CD4-positive, alpha-beta T cell treated with Interleukin-4 for 1 hour (primary cell): ENCODE measurements at places on chromosomes 2 and 18.

DNA sequence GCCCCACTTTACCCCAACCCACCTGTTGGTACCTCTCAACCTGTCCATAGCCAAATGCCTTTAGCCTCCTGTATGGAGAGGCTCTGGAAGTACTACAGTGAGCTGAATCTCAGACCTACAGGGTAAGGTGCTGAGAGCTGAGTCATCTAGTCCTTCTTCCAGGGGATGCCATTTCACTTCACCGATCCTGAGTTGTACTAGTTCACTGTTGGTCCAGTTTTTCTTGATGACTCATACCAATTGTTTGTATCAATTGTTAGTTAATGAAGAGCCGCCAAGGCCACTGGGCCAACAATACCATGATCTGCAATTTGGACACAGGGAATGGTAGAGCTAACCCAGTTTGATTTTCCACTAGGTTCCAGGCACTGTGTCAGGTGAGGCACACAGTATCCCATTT lies 257.0 kb downstream of the CLIP4 start:
- DNase-seq = no peak

DNA sequence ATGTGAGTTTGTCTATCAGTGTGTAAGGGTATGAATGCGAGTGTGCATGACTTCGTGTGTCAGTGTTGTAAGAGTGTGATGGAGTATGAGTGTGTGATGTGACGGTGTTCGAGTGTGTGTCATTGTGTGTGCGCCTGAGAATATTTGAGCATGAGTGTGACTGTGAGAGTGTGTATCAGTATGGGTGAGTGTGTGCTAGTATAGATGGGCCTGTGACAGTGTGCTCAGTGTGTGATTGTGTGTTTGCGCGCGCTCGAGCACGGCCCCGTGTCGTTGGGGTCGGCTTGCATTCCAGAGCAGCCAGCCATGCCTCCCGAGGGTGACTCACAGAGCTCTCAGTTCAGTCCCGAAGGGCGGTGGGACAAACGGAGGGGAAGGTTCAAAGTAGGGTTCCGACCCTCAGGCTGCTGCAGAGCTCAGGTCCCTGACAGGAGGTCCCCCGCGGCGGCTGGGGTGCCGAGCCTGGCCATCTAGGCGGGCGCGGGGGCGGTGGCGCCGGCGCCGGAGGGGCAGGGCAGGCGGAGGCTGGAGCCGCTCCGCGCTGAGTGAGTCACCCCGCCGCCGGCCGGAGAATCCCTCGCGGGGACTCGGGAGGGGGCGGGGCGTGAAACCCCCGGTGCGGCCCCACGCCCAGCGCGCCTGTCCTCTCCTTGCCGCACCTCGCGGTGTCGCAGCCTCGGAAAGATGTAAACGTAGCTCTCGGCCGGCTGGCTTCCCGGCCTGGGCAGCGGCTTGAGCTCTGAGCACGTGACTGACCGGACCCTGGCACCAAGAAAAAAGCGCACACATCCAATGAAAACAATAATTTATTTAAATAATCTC lies 3.8 kb downstream of the DLX2 start:
- no peak for DNase-seq

- peak; percentile 54 for DNase-seq
Observed at GRCh38 chr2:9753665-9754531, 89.4 kb upstream of the TAF1B start.

DNA sequence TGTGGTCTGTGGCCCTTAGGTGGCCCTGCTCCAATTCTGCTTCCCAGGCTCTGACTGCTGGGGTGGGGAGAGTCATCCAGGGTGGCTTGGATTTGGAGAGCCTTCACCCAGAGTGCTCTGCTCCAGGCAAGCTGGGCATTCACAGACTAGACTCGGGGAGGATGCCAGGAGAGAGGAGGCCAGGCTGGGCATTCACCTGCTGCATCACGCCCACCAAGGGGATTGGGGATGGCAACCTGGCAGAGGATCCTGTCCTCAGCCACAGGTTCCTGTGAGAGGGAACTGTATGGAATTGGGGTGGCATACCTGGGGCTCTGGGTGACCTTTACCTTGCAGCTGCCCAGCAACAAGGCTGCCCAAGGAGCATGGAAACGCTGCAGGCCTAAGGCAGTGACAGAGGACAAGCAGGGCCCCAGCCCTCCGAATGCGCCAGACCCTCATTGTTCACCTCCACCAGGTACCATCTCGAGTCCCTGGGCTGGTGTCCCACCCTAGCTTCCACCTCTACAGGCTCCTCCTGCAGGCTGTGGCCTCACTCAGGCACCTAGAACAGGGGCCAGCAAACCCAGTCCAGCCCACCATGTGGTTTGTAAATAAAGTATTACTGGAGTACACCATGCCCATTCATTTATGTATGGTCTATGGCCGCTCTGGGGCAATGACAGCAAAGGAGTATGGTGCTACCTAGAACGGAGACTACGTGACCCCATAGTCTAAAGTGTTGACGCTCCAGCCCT lies 255.3 kb upstream of the RAB6C start:
- DNase-seq = no peak

- DNase-seq = no peak
Observed at GRCh38 chr2:236677368-236677767, 107.7 kb downstream of the ACKR3 start.

DNA sequence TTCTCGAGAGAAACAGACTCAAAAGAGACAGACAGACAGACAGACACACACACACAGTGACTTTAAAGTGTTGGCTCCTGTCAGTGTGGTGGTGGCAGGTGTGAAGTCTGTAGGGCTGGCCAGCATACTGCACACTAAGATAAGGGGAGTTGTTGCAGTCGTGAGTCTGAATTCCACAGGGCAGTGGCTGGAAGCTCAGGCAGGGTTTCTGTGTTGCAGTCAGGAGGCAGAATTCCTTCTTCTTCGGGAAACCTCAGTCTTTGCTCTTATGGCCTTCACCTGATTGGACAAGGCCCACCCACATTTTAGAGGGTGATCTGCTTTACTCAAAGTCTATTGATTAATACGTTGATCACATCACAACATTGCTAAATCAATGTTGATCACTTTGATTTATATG lies 478.4 kb upstream of the HS6ST1 start:
- DNase-seq = peak; percentile 7

- DNase-seq = no peak
Observed at GRCh38 chr2:177074099-177074710, 138.4 kb upstream of the HNRNPA3 start.

DNA sequence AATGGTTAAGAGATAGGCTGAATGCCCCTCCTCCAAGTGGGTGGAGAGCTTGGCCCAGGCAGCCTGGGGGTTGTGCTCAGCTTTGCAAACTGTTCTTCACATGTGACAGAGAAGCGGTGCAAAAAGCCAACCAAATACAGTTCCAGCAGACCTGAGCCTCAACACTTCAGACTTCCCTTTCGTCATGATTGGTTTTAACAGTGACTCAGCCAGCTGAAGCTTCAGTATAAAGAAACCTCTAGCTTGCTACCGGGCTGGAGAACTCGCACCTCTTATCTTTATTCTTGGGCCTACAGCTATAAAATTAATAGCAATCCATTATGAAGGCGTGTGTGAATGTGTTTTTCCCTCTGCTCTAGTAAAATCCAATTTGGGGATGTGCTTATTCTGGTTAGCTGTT lies 20.0 kb downstream of the SETBP1 start:
- DNase-seq = peak; percentile 54

GRCh38 chr18:63128237-63128974 lies 191.2 kb downstream of the BCL2 start:
- no peak for DNase-seq

DNA sequence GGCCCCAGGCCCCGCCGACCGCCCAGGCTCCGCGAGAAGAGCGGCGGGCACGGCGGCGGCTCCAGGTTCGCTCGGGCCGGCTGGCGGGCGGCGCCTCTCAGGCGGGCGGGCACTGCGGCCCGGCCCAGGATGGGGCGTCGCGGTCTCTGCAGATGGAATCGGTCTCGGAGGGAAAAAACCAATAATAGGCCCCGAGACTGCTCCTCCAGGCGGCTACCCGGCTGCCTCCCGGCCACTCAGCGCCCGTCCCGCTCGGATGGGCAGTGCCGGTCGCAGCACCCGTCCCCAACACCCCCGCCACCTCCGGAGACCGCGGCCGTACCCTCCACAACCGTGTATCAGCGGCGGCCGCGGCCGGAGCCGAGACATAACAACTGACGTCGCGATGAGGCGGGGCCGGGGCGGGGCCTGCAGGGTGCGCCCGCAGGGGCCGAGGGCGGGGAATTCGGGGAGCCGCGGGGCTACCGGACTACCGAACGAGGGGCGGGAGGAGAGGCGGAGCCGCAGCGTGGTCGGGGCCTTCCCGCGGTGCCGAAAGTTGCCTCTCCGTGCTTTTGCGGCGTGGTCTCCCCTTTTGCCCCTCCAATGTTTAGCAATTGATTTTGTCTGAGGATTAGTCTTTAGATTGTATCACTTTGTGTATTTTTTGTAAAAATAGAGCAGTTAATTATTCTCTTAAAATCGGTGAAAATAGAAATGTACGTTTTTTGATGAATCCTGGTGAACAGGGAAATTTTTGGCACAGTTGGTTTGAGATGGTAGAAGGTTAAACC lies at the start of gene RNF103:
Gene RNF103 (minus strand): TSS at position 372 of the 773 bp plus-strand sequence. CDS start 979 bp downstream, outside the sequence.
- DNase-seq = peak; percentile 93

- DNase-seq = no peak
Observed at GRCh38 chr2:4354678-4355077, 651.3 kb downstream of the DCDC2C start.

DNA sequence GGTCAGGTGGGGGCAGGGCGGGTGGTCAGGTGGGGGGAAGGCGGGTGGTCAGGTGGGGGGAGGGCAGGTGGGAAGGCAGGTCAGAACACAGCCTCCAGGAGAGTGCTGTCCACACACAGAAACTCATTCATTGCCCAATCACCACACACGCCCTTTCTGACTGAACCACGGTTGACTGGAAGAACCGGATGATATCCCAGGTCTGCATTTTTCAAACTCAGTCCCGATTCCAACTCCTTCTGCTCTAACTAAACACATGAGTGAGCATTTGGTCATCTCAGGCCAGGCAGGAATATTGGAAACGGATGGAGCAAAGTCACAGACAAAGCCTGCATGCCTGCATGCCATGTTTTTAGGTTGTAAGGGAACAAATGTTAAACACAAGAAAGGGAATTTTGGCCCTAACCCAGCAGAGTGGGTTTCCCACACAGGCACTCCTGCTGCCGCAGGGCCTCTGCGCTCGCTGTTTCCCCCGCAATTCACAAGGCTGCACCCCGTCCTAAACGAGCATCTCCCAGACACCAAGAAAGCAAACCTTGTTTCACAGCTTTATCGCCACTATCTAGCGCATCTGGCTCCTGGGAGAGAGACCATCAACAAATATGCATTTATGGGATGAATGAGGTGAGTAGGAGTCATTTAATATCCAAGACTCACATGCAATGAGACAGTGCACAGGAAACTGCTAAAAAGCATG lies 100.1 kb downstream of the ZNF516 start:
- no peak for DNase-seq

GRCh38 chr2:12722447-12723316 lies 5.9 kb downstream of the TRIB2 start:
- no peak for DNase-seq

- DNase-seq = no peak
Observed at GRCh38 chr18:27824275-27824674, 352.7 kb downstream of the CDH2 start.

- DNase-seq = no peak
Observed at GRCh38 chr18:67279988-67280387, 236.5 kb downstream of the DSEL start.

DNA sequence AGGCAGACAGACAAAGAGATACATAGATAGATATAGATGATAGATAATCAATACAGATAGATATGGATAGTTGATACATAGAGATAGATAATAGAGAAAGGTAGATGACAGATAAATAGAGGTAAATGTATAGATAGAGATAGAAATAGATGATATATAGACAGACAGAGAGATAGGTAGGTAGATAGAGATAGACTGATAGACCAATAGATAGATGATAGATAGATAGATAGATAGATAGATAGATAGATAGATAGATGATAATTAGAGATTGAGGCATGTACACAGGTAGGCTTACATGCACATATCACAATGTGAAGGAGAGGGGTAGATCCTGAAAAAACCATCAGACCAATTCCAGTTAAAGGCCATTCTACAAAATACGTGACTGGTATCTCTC lies 724.7 kb downstream of the GALR1 start:
- no peak for DNase-seq

- no peak for DNase-seq
Observed at GRCh38 chr2:31204783-31205182, 12.5 kb downstream of the CAPN14 start.

- no peak for DNase-seq
Observed at GRCh38 chr2:54653572-54654204, 69.8 kb upstream of the EML6 start.

GRCh38 chr2:6893876-6894482 lies 16.4 kb downstream of the RSAD2 start:
- DNase-seq = no peak

DNA sequence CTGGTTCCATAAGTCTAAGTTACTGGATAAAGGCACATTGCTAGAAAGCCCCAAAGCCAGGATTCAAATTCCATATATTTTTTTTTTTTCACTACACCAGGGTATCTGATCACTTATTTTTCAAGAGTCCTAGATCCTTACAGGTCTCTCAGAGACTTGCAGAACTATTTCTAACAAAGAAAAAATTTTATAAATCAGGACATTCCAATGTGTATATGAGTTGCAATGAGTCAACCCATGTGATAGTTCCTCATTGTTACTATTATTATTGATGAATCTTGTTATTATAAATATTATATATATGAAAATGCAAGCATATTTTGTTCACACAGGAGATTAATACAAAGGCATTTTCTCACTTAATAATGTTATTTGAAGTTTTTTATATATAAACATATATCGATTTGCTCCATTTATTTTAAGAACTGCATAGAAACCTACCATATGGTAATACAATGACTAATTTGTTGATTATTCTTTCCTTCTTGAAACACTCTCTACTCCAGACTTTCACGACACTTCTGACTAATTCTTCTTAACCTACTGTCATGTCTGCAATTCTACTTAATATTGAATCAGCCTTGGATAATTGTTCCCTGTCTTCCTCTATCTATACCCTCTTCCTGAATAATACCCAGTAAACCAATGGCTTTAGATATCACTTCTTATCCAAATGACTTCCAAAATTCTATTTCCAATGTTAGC lies 968.4 kb upstream of the NRXN1 start:
- no peak for DNase-seq

DNA sequence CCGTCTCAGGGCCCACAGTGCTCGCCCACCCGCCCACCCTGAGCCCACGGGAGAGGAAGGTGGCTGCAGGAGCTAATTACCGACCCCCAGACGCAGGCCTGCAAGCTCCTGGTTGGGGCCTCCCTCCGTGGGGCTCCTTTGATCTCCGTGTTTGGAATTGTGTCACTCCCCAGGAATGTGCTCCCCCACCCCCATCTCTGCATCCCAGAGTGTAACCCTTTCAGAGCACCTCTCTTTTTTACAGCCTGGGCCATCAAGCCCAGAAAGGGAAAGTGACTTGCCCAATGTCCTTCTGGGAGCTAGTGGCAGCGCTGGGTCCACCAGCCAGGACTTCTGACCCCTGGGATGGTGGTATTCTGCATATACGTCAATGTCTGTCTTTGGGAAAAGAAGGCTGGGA lies 335.1 kb downstream of the CYRIA start:
- DNase-seq = no peak

- no peak for DNase-seq
Observed at GRCh38 chr2:138252587-138252986, 249.0 kb upstream of the SPOPL start.

- no peak for DNase-seq
Observed at GRCh38 chr18:24913507-24914170, 438.3 kb downstream of the ZNF521 start.

GRCh38 chr18:39434223-39434920 lies 1868.8 kb upstream of the CELF4 start:
- no peak for DNase-seq
